ENCODE measurements at places on chromosomes 1 and 21. TPM values are rescaled to one million over a fixed set of nuclear protein-coding genes. Genes with fewer than 3 reads are reported as not detected.
A peak's percentile ranks its signal among the peaks of the same experiment; 100 is the strongest.

The GBP6 gene
- polyA plus RNA-seq = 0.08 TPM

The FCRLB gene
- polyA plus RNA-seq = 4.4 TPM

The PEX19 gene
- 83.0 TPM for polyA plus RNA-seq

The IGSF9 gene
- 13.4 TPM for polyA plus RNA-seq

The SPRR2E gene
- polyA plus RNA-seq = not detected

The MTARC1 gene
- polyA plus RNA-seq = 22.7 TPM

- DNase-seq = no peak
Measured at GRCh38 chr1:36790191-36790590, 244.1 kb downstream of the GRIK3 start.

DNA sequence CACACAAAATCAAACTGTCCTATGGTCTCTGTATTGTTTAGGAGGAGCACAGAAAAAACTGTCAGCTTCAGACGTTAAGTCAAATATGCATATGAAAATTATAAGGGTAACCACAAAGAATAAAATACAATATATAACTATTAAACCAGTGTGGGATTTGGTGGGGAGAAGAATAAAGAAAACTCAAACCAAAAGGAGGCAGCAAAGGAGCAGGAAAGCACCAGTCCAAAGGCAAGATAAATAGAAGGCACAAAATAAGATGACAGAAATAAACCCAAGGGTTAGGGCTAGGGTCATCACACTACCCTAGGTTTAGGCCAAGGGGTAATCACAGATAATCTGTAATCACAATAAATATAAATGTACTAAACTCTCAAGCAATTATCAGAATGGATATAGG is 32.8 kb downstream of the DLGAP3 start:
- DNase-seq = no peak

DNA sequence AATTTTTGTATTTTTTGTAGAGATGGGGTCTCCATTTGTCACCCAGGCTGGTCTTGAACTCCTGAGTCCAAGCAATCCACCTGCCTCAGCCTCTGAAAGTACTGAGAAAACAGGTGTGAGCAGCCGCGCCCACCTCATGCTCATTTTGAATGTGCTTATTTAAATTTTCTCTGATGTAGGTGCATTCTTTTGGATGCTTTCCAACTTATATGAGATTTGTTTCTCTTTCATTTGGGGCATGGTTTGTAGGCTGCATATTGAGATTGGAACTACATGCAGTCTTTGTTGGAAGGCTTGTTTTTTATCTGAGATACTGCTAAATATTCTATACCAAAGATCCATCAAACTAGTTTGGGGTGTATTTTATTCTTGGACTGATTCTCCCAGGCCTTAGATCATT is 81.0 kb upstream of the IVNS1ABP start:
- no peak for DNase-seq

- DNase-seq = no peak
Measured at GRCh38 chr1:84715342-84716019, 25.2 kb upstream of the SSX2IP start.

- DNase-seq = no peak
Measured at GRCh38 chr1:87346130-87346814, 17.6 kb downstream of the LMO4 start.

GRCh38 chr1:208071435-208072031 is 160.6 kb upstream of the CD34 start:
- no peak for DNase-seq

DNA sequence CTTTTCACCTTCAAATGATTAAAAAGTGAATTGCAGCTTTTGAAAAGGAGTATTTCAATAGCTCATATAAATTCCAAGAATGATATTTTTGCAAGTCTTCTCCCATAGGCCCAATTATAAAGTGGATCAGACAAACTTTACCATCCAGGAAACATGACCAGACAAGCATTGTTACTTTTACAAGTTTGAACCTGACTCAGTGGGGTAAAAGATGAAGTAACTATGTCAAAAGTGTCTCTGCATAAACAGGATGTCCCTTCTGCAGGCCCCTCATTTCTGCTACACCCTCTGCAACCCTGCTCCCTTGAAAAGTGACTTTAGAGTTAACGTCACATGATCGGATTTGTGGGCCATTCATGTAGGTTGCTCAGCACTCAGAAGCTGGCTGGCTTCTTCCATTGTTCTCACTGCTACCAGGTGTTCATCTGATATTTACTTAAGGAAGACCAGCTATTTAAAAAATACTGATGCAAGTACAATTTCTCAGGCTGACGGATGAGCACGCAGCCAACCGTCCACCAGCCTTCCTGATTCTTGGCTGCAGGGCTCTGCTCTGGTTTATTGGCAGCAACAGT is 32.3 kb downstream of the URB1 start:
- DNase-seq = no peak

- no peak for DNase-seq
Measured at GRCh38 chr1:171890131-171890530, 48.8 kb downstream of the DNM3 start.

GRCh38 chr1:175708787-175709186 is 34.6 kb downstream of the TNR start:
- no peak for DNase-seq

GRCh38 chr1:54464031-54464476 is 57.9 kb upstream of the SSBP3 start:
- DNase-seq = no peak

DNA sequence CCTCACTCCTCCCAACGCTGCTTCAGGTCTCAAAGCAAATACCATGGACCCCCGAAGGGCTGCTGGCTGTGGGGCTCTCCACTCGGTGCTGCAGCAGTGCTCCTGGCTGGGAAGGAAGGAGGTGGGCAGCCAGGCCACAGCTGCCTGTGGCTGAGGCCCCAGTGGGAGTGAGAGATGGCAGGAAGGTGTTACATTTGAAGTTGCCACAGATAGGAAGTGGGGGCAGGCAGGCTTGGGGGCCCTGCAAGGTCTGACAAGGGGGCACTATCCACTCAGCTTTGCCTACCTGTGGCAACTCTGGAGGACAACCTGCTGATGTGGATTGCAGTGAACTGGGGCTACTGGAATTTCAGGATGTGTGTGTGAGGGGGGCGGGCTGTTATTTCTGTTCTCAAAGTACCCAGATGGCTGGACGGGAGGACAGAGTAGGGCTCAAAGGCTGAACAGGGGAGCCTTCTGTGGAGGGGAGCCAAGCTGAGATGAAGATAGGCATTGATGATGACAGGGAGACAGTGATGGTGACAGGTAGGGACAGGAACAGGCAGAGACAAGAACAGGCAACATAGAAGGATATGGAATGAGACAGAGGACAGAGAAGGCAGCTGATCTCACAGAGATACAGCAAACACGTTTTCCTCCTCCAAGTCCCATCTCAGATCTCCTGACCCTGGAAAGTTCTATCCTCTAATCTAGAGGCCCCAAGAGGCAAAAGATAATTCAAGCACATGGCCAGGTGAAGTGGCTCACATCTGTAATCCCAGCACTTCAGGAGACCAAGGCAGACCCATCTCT is 1.8 kb downstream of the ZNF683 start:
- DNase-seq = no peak

GRCh38 chr1:8676813-8677212 is 140.6 kb downstream of the RERE start:
- DNase-seq = no peak

DNA sequence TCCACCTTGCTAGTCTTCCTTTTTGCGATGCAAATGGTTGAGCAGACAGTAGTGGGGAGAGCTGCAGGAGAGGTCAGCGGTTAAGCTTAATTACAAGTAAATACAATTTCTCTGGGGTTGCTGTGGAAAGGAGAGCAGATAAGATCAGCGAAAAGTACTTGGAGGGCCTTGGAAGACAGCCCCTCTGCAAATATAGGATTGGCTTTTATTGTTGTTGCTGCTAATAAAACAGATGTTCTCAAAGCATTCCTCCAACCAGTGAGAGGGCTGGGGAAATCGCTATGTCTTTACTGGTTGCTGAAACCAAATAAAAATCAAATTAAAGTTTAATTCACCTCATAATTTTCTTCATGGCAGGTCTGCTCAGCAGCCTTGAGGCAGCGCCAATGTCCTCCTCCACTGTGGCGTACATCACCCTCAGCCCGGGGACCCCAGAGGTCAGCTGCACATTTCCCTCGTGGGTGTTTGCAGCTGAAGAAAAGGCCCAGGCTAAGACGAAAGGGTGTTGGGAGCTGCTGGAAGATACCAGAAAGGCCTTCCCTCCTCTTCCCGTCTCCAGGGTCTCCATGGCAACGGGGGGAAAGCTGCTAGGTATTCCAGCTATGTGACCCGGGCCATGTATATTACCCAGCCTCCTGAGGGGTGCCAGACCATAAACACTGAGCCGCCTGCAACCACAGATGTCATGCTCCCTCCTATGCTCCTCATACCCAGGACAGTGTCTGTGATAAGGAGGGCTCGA is 54.6 kb upstream of the POU2F1 start:
- DNase-seq = peak; percentile 71
